ENCODE measurements at places on chromosomes 5 and 9.

GRCh38 chr5:151224372-151224771 is 480 bp upstream of the CCDC69 start:
- no peak for DNase-seq

DNA sequence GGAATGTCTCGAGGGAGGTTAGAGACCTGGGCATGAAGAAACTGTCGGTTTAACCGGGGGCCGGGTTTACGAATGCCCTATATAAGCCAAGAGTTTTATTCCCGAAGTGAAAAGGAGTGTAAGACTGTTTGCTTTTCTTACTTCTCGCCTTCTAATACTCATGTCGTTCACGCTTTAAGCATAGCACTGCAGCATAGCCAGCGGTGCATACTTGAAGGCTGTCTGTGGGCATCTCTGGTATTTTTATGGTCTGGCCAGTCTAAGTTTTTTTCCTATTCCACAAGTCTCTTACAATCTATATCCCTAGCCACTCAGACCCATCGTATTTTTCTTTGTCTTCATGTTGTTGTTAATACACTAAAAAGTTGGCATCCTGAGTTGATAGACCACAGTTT is 1.2 kb downstream of the UHRF2 start:
- DNase-seq = no peak

DNA sequence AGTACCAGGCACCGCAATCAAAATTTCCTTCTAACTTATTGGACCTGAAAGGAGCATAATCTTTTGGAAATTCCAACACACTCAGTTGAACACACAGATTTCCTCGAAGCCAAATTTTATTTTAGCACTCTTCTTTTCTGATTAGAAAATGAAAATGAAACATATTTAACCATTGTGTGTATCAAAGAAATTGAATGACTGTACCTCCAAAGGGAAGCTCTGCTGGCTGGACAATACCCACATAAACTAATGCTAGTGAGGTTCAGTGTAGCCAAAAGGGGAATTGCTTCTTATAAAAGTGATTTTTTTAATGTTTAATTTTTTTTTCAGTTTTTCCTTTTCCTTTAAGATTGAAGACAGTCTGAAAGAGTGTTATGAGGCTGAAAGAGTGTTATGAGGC is 239.6 kb upstream of the NREP start:
- no peak for DNase-seq

- no peak for DNase-seq
Observed at GRCh38 chr5:180908998-180909731, 10.2 kb downstream of the BTNL8 start.

DNA sequence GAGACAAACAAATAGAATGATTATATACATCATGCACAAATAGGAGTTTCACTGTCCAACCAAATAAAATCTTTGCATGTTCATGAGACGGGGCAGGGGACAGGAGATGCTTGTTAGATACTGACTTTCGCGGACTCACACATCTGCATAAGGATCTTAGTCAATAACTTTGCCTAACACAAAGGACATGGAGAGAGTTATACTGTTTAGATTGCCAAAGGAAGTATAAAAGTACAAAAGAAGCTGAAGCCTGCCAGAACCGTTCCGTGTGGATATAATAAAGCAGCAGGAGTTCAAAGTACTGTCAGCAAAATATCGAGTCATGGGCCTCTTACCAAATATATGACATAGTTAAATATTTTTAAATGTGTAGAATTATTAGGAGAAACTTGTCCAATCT is 1148.4 kb downstream of the EFNA5 start:
- DNase-seq = no peak

DNA sequence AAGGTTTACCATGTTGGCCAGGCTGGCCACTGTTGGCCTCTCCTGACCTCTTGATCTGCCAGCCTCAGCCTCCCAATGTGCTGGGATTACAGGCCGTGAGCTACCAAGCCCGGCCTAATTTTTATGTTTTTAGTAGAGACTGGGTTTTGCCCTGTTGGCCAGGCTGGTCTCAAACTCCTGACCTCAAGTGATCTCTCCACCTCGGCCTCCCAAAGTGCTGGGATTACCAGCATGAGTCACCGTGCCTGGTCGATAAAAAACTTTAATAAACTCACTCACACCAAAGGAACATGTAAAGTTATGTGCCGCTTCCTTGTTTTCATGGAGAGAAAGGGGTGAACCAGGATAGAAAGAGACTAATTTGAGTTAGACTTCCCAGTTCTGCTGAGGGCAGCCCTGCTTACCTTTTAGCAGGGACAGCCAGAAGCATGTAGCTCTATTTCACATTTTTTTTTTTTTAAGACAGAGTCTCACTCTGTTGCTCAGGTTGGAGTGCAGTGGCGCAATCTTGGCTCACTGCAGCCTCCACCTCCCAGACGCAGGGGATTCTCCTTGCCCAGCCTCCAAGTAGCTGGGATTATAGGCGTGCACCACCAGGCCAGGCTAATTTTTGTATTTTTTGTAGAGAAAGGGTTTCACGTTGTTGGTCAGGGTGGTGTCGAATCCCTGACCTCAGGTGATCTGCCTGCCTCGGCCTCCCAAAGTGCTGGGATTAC is 11.4 kb upstream of the HAUS6 start:
- DNase-seq = no peak

DNA sequence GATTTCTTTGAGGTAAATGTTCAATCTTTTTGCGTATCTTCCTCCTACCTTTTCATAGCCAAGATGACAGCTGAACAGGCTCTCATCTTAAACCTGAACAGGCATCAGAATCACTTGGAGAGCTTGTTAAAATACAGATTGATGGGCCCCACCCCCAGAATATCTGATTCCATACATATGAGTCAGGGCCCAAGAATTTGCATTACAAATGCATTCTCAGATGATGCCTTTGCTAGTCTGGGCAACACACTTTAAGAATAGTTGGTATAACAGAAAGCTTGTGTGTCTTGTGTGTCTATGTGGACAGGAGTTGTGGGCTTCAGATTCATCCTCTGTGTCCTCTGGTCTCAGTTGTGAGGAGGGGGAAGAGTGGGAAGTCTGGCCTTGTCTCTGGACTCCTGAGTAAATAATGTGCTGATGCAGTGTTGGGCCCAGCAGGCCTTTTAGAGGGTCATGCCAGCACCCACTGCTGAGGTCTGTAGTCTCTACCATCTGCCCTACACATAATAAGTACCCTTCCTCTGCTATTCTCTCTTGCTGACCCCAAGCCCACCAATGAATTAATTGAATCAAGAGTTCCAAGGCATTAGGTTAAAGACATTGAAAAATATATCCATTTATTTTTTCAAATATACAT is 43.1 kb downstream of the PTCD2 start:
- DNase-seq = no peak

GRCh38 chr9:125121146-125121545 is 22.2 kb downstream of the SCAI start:
- DNase-seq = no peak

- DNase-seq = no peak
Observed at GRCh38 chr9:130992682-130993032, 16.3 kb upstream of the LAMC3 start.

- no peak for DNase-seq
Observed at GRCh38 chr9:137416006-137416562, 6.9 kb downstream of the EXD3 start.

DNA sequence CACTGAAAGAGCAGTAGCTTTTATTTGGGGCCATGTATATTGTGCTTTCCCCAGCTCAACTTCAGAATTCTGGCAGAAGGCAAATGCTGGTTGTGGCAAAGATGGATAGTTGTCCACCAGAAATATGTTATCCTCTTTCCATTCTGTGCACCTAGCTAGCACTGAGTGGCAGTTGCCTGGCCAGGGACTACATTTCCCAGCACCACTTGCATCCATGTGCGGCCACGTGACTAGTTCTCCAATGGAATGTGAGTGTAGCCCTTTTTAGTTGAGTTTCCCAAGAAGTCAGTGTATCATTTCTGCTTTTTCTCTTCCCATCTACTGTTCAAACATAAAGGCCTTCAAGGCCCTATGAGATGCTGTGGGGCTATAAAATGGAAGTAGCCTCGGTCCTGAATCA is 354.0 kb upstream of the CLINT1 start:
- DNase-seq = no peak

DNA sequence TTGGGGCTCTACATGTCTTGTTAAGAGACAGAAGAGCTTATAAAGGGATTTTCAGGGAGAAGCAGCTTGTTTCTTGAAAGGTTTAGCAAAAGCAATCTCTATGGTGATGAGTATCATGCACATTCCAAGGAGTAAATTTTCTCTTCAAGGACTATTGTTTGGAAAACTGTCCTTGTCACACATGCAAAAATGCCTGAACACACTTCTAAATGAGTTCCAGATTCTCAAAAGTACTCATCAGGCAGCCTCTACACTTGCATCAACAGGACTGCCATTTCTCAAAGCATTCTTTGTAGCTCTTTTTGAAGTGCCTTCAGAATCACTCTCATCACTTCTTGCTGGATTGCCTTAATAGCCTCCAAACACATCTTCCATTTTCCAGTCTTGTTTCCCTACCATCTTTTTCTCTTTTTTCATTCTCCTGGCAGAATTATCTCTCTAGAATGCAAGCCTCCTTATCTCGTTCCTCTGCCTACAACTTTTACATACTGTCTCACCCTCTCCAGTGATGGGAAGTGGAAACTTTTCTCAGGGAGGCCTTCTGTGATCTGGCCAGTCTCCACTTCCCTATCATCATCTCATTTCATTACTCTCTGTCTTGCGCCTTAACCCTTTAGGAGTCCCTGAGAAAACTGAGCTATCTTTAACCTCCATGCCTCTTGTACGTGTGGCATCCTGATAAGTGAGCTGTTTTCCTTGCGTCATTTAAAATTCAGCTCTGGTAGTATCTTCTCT is 631.5 kb upstream of the TLE4 start:
- no peak for DNase-seq

GRCh38 chr9:136306211-136307208 is 2.6 kb upstream of the CCDC187 start:
- no peak for DNase-seq

- no peak for DNase-seq
Observed at GRCh38 chr5:108900668-108901067, 153.0 kb downstream of the FER start.

DNA sequence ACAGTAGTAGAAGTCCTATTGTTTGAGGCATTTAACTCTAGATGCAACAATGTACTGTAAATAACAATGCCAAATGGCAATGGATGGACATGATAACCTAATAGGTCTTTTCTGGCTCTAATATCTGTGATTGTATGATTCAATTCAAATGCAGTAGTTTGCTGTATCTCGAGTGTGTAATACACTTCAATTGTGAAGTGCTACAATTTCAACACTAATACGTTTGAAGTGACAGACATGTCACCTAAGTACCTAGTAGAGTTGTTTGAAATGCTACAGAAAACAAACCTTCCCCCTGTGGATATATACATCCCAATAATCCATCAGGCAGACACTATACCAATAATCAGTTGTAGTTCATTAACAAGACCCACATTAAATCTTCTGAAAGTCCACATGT is 305.9 kb upstream of the ITGA1 start:
- DNase-seq = no peak

- no peak for DNase-seq
Observed at GRCh38 chr9:25678846-25679360, 659 bp upstream of the TUSC1 start.

- no peak for DNase-seq
Observed at GRCh38 chr5:58204966-58205365, 254.9 kb downstream of the PLK2 start.

- DNase-seq = no peak
Observed at GRCh38 chr9:72473474-72474261, 47.7 kb upstream of the TMC1 start.

GRCh38 chr5:74514888-74515551 is 125.5 kb downstream of the ENC1 start:
- DNase-seq = no peak

- no peak for DNase-seq
Observed at GRCh38 chr5:33981408-33982162, 2.9 kb downstream of the SLC45A2 start.

DNA sequence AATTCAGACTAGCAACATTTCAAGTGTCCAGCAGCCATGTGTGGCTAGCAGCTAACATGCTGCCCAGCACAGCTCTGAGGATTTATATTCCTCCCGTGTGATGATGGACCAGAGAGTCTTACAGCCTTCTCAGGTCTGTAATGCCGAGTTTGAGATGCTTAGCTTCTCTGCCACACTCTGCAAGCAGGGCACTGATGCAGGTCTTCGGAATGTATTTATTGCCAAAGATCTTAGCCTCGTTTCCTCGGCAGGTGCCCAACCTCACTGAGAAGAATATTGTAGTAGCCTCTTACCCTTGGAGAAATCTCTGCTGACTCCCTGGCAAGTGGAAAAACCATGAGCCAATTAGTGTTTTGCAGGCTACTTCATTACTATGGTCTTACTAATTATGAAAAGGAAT is 3.7 kb upstream of the RAI14 start:
- DNase-seq = no peak

DNA sequence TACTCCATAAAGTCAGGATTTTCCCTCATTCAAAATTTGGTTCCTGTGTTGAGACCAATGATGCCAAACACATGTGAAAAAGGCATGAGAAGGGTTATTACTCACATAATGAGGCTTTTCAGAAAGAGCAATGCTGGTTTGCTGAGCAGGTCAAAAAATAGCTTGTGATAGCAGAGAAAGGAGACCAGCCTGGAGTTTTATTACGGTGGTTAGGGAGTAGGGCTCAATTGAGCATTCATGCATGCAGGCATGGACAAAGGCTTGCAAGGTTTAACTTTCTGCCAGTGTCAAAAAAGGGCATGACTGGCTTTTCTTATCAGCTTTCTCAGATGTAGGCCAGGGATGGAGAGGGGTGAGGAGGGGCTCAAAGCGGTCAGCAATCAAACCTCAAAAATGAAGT is 628.3 kb downstream of the DNAH5 start:
- no peak for DNase-seq
